ENCODE measurements at places on chromosomes 11 and 22. TPM values are rescaled to one million over a fixed set of nuclear protein-coding genes. Genes with fewer than 3 reads are reported as not detected.

DNA sequence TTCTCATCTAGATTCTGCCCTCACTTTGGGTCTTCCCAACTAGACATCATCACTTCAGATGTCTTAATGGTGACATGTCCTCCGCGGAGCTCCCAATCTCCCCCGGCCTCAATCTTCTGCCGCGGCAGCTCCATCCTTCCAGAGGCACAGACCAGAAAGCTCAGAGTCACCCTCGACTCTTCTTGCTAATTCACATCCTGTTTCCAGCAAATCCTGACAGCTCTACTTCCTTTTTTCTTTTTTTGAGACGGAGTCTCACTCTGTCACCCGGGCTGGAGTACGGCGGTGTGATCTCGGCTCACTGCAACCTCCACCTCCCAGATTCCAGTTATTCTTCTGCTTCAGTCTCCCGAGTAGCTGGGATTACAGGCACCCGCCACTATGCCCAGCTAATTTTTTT, 54.5 kb downstream of the CACNG2 start:
- DNase-seq = no peak

DNA sequence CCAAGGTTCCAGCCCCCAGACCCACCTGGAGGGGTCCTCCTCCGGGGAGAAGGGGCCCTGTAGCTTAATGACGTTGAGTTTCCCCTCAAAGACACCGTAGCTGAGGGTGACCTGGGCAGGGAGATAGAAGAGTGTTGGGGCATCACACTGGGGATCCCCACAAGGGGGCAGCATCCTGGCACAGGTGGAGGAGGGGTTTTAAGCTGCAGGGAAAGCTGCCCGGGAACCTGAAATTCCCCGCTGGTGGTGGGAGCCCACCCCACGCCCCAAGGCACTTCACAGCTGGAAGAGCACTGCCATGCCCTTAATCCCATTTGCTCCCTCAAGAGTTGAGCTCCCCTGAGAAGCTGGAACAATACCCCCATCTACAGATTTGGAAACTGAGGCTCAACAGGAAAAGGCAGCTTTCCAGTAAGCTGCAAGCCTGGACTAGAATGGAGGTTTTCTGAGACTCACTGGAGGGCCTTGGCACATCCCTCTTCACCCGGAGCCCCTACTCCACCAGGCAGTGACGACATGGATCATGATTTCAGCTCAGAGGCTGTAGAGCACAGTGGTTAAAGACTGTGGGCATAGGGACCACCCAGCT, 13.7 kb downstream of the MFNG start:
- no peak for DNase-seq

GRCh38 chr22:44109416-44109815, 71.3 kb upstream of the PARVG start:
- DNase-seq = no peak

- DNase-seq = no peak
These were observed 5.4 kb downstream of the TRABD start for GRCh38 chr22:50190941-50191741.

The TEX12 gene
- total RNA-seq = not detected

The IRAG1 gene
- total RNA-seq = 0.53 TPM

The NRGN gene
- 1.4 TPM for total RNA-seq

The SCARF2 gene
- 2.2 TPM for total RNA-seq
